Muscle of back (tissue), 13 donors: ENCODE measurements at places on chromosomes 7 and 10.

DNA sequence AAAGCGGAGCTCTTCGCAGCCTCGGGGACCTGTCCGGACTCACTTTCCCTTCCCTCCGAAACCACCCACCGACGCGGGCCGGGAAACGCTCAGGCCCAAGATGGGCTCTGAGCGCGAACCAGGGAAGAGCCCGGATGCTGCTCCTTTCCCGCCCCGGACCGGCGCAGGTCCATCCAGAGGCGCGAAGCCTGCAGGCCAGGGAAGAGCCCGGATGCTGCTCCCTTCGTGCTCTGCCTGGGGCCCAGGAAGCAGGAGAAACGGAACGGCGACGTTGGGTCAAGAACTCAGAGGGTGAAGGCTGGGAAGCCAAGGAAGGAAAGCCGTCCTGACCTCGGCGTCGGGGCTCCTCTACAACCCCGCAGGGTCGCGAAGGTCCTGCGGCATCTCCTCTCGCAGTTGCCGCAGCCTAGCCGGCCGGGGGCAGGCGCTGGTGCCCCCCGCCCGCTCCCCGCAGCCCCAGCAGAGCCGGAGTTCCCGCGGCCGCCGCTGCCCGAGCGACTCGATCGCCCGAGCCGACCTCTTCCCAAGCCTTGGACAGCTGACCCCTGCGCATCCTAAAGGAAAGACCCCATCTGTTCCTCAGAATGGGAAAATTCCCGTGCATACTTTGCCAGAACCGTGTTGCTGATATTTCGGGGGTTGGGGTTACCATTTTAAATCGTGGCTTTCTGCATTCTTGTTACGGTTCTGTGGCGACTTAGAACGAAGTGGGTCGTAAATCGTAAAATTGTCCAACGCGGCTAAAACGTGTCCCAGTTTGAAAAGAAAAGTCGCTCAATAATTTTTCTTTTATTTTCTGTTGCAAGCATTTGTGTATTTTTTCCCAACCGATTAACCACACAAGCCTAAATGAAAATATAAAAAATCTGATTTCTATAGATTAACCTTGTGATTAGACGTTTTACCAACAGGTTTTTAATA, 7.5 kb downstream of the HOXA1 start:
- no peak for DNase-seq

DNA sequence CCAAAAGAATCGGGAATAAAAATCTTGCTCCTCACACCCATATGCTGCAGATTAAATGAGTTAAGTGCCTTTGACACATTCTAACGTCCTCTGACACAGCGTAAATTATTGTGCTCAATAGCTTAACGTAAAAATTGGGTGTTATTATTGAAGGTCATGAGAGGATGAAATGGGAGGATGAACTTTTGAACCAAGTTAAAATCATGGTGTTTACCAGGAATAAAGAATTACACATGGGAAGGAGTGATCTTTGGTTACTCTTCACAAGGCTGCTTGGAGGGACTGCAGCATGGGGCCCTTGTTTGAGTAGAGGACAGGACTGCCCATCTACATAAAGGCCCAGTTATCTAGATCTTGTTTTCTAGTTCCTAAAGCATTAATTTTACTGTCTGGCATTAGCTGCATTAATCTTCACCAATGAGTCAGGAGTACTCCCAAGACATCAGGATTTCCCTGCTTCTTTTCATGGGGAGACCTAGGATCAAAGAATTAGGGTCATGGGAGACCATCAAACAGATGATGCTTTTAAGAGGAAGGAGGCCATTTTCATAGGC, 84.9 kb upstream of the PRR15 start:
- no peak for DNase-seq

- no peak for DNase-seq
Measured at GRCh38 chr7:7923818-7924217, 44.8 kb upstream of the GLCCI1 start.

DNA sequence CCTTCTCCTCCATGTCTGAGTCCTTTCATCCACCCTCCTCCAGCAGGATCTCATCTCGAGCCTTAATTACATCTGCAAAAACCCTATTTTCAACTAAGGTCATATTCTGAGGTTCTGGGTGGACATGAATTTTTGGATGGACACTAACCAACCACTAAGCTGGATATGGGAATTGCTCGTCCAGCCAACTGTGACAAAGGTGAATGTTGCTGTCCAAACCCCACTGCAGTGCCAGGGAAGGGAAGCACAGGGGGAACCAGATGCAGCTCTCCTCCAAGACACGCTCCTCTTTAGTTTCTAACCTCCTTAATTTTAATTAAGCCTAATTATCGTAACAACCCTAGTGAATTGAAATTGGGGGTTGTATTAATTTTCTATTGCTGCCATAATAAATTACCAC, 65.1 kb upstream of the EBF3 start:
- no peak for DNase-seq

DNA sequence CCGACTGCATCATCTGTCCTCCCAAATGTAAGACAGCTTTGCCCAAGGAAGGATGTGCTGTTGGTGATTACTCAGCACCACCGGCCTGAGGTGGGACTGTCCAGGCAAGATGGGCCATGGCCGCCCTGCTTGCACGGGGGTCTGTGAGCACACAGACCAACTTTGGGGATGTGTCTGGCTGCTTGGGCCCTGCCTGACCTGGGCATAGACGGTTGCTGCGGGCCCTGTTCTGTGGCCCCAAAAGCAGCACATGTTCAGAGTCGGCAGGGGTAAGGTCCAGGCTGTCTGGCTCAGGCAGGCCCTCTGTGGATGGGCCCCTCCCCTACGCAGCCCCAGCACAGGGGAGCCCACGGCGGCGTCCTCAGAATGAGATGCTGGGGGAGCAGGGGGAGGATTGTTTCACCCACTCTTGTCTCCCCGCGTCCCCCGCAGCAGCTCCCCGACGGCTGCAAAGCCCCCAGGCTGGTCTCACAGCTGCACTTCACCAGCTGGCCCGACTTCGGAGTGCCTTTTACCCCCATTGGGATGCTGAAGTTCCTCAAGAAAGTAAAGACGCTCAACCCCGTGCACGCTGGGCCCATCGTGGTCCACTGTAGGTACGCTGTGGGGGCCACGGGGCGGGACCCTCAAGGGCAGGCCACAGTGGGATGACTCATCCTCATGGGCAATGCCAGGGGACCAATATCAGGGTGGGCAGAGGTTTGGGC, 58.4 kb downstream of the MKI67 start:
- no peak for DNase-seq

DNA sequence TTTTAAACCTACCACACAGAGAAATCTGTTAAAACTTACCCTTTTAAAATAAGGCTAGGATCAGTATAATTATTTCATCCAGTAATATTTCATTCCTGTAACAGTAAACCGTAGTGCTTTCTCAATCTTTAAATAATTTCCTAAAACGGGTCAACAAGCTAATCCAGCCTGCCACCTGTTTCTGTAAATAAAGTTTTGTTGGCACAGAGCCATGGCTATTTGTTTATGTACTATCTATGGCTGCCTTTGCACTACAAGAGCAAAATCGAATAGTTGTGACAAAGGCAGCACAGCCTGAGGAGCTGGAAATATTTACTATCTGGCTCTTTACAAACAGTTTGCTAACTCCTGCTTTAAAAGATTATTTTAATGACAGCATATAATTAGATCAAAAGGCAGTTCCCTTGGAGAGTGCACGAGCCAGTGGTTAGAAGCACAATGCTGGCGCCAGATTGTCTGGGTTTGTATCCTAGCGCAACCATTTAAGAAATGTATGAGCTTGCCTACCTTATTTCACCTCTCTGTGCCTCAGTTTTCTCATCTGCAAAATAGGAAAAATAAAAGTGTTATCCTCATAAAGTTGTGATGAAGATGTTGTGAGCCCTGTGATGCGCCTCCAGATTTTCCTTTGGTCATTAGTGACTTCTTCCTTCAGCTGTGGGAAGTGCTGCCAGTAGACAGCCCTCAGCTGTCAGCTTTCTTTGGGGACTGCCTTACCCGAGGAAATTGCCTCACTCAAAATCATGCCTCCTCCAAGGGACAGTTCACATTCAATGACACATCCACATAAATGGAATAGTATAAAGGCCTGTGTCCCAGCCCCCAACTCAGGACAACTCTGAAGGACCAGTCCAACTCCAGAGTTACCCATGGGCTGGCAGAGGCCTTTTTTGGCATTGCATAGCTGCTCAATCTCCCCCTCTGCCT, 11.8 kb upstream of the MIOS start:
- peak; percentile 55 for DNase-seq

DNA sequence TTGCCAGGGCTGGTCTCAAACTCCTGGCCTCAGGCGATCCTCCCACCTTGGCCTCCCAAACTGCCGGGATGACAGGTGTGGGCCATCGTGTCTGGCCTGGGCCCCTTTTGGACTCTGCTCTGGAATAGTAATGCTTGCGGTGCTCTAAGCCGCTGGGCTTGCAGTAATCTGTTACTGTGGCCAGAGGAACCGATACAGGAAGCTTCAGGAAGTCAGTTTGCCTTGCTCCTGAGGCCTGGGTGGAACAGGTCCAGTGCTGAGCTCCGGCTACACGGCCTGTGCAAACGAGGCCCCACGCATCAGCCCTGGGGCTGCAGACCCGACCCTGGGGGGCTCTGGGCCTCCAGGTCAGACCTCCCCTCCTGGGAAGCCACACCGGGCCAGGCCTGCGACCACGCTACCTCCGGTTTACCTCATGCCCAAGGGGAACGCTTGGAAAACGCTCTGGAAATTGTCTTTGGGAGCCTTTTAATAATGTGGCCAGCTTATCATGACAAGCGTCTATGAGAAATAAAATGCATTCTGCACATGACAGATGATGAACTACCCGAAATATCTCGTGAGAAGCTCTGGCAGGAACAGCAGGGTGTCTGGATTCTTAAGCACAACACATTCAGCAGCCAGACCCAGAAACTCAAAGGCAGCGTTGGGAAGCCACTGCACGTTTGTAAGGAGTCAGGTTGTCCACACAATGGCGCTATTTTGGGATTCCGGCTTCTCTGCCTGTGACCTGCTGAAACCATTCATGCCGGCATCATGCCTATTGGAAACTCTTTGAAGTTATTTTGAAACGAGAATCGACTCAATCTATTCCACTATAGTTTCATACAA, 10.1 kb upstream of the ADAP1 start:
- DNase-seq = no peak

DNA sequence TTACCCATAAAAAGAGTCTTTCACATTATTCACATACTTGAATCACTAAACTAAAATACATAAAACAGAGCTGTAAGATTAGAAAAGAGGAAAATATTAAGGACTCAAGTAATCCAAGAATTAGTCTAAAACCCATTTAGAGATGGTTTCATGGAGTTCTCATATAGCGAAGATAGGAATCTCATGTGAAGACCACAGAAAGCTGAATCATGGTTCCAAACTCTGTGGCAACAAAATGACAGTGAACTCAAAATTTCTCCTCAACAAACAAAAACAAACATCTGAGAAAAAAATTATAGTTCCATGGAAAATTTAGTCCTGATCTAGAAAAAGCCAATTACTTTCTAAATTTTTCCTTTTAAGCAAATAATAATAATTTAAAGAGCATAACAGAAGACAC, 34.6 kb downstream of the BAZ1B start:
- DNase-seq = no peak
